Activated B cell treated with CpG ODN at 0.5 μM for 24 hours (primary cell): ENCODE measurements at places on chromosomes 6 and 20. TPM values are rescaled to one million over a fixed set of nuclear protein-coding genes. Genes with fewer than 3 reads are reported as not detected.

DNA sequence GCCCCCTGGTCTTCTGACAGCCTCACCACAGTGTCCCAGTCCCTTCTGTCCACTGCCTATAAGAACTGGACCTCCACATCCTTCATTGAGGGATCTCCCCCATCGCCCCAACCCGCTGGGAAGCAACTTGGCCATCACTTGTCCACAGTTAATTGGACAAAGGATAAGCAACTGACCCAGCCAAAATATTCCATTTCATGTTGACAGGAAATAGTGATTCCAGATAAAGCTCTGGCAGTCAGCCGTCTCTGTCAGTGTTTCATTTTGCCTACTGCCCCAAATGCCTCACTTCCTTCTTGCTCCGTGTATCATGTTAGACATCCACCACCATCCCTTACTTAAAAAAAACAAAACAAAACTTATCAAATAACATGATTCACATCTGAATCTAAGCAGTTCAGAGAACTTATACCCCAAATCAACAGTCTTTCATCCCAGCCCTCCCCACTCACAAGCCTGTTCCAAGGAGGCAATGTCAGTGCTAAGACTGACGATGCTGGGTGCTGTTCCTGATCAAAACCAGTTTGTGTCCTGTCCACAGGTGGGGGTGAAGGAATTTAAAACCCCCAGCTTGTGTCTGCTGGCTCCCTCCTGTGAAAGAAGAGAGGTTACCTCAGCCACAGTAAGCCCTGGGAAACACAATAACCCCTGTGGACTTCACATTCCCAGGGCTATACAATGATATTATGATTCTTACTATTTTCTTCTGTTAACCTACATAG lies 162.5 kb downstream of the WDR27 start:
- no peaks in the 10 kb centered on the region for H3K27me3 ChIP-seq
- no peak overlapping the region for H3K27ac ChIP-seq
- no peak overlapping the region for H3K4me3 ChIP-seq
- H3K36me3 ChIP-seq = peaks cover 9% of the 10 kb centered on the region

DNA sequence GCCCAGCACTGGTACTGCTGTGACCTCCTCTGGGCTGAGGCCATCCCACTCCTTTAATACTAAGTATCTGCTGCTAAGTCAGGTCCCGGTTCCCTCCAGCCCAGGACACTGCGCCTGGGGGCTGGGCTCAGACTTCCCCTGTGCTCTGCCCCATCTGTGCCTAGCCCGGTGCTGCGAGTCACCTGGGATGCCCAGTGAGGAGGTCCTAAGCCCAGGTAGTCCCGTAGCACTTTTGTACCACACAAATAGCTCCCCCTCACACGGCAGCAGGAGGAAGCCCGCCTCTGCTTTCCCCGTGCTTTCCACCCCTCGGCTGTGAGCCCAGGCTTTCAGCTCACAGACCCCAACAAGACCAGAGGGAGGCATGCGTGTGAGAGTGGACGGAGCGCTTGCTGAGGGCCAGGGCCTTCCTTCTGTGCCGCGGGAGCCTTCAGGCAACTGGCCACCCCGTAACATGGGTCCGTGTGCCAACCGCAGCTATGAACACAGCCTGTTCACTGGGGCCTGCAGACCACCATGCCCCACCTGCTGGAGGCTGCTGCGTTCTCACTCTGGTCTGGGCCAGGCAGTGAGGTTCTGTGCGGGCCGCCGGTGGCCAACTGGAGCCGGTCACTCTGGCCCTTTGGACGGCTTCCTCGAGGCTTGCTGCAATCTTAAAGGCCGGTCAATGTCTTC lies 79.9 kb upstream of the MPC1 start:
- peaks cover 34% of the 10 kb centered on the region for H3K4me1 ChIP-seq
- no peak overlapping the region for H3K4me3 ChIP-seq
- no peak overlapping the region for H3K27ac ChIP-seq
- DNase-seq = no peak

The LTA gene
- 60.4 and 66.0 TPM in 2 replicates for total RNA-seq

The ADGB gene
- total RNA-seq = not detected in 2 replicates

- no peaks in the 10 kb centered on the region for H3K36me3 ChIP-seq
- no peak for DNase-seq
- no peak overlapping the region for H3K4me3 ChIP-seq
- no peak overlapping the region for H3K27ac ChIP-seq
These were observed 11.7 kb upstream of the GOPC start for GRCh38 chr6:117613920-117614560.

- H3K27me3 ChIP-seq = peaks cover 2% of the 10 kb centered on the region
- no peak overlapping the region for H3K27ac ChIP-seq
- no peaks in the 10 kb centered on the region for H3K4me1 ChIP-seq
- no peak for DNase-seq
These were observed 517.0 kb upstream of the CITED2 start for GRCh38 chr6:139891471-139891870.

DNA sequence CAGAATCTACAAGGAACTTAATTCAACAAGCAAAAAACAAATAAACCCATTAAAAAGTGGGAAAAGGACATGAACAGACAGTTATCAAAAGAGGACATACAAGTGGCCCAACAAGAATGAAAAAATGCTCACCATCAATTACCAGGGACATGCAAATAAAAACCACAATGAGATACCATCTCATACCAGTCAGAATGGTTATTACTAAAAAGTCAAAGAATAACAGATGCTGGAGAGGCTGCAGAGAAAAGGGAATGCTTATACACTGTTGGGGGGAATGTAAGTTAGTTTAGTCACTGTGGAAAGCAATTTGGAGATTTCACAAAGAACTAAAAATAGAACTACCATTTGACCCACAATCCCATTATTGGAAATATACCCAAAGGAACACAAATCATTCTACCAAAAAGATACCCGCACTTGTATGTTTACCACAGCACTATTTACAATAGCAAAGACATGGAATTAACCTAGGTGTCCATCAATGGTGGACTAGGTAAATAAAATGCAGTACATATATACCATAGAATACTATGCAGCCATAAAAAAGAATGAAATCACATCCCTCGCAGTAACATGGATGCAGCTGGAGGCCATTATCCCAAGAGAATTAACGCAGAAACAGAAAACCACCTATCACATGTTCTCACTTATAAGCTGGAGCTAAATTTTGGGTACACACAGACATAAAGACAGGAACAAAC lies 48.4 kb downstream of the RNGTT start:
- H3K4me1 ChIP-seq = peaks cover 36% of the 10 kb centered on the region
- no peaks in the 10 kb centered on the region for H3K27me3 ChIP-seq
- H3K4me3 ChIP-seq = no peak overlapping the region
- no peak overlapping the region for H3K27ac ChIP-seq
- no peak for DNase-seq
